Right kidney (tissue), 9 donors: ENCODE measurements at places on chromosomes 1 and 21.

GRCh38 chr1:80367058-80367457 is 1360.5 kb upstream of the ADGRL4 start:
- no peak for DNase-seq

DNA sequence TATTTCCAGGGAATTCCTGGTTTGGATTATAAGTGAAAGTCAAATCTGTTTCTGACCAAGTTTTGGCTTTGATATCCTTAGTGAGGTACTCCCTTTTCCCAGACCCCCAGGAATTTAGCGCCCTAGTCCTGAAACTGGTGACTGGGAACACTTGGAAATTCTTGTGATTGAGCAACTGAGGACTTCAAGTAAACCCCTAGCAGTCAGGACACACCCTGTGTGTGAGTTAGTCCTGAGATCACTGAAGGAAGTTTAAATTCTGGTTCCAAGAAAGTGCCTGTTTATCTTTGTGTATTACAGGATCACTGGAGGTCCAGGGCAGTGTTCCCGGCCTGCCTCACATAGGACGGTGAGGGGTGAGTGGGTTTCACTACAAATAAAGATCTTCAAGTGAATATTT is 95.1 kb upstream of the F3 start:
- no peak for DNase-seq

- DNase-seq, result no peak
These were observed 26.5 kb downstream of the LRRN2 start for GRCh38 chr1:204659056-204659455.

GRCh38 chr1:54312796-54313316 is 93.3 kb downstream of the SSBP3 start:
- DNase-seq, result no peak

- no peak for DNase-seq
These were observed 413.8 kb upstream of the NFIA start for GRCh38 chr1:60668585-60668984.

DNA sequence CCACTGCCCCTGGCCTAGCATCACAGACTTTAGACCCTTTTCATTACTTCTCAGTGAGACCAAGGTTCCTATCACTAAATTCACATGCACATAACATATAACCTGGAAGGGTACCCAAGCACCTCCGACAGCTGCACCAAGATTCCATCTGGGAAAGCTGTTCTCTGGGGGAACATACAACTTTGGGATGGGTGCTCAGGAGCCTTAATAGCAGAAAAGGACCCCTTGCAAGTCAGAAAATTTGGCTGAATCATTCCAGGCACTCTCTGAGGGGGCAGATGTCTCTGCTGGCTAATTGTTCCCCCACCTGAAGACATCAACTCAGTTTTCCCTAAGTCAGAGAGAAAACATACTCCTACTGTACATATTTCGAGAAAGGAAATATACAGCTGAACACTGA is 41.3 kb upstream of the PSEN2 start:
- no peak for DNase-seq

DNA sequence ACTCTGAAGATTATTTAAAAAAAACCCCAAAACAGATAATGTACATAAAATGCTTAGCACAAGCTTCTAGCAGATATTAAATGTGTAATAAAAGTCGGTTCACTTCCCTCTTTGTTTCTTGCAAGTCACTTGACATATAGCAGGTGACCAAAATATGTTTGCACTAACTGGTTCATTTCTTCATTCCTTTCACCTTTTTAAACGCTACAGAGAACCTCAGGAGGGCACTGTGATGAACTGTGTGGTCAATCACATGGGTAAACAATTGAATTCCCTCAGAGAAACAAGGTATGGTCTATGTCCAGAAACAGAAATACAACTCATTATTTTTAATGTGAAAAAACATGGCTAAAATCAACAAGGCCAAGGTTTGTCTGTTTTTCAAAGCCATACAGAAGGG is 51.3 kb upstream of the BCL10 start:
- no peak for DNase-seq
